CD4-positive, alpha-beta T cell treated with Interleukin-4 for 4 hours (primary cell): ENCODE measurements at places on chromosomes 16 and 17.

GRCh38 chr17:37502009-37502936 is 12.6 kb downstream of the DUSP14 start:
- no peak for DNase-seq

DNA sequence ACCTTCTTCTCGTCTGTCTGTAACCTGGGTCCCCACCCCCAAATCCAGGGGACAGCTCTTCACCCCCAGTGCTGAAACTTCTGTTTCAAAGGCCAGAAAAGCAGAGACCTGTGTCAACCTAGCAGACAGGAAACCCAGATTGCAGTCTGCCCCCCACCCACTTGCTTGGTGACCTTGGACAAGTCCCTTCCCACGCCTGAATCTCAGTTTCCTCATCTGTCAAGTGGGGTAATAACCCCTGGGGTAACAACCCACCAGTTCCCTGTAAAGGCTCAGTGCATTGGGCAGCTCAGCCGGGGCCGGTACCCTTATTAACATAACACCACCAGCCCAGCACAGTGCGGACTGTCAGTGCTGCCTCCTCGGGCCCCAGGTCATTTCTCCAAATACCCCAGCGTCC is 1.3 kb downstream of the STX1B start:
- no peak for DNase-seq

GRCh38 chr16:57906382-57907316 is 64.3 kb downstream of the CNGB1 start:
- no peak for DNase-seq

DNA sequence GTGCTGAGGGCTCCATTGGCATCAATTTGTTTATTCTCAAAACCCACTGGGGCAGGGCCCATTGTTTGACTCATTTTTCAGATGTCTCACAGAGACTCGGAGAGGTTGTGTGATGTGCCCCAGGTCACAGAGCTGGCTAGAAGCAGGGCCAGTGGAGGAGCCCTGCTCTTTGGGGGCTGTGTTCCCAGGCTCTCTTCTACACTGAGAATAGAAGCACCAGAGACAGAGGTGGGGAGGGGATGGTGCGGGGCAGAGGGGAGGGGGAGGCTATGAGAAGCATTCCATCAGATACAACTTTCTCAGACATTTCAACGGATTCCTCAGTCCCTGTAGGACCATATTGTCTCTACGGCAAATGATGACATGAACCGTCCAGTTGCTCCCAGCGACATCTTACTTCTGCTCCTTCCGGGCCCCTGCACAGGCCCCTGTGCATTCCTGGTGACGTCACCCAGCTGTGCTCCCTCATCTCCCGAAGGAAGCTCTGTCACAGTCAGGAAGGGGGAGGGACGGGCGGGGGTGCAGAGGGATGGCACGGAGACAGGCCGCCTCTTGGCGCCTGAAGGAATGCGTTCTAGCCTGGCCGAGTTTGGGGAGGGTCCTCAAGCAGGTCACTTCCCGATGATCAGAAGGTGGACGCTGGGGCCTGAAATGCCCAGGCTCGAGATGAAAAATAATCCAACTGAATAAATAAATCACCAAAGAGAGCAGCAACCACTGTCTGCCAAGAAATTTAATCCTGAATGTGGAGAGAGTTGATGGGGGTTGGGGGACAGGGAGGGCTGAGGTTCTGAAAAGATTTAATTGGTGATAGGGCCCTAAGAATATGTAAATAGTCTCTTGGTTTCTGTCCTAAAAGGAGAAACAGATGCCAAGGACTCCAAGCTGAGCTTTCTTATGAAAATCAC is 114.1 kb downstream of the NOG start:
- no peak for DNase-seq

- no peak for DNase-seq
Measured at GRCh38 chr17:80111702-80112470, 10.5 kb downstream of the GAA start.

DNA sequence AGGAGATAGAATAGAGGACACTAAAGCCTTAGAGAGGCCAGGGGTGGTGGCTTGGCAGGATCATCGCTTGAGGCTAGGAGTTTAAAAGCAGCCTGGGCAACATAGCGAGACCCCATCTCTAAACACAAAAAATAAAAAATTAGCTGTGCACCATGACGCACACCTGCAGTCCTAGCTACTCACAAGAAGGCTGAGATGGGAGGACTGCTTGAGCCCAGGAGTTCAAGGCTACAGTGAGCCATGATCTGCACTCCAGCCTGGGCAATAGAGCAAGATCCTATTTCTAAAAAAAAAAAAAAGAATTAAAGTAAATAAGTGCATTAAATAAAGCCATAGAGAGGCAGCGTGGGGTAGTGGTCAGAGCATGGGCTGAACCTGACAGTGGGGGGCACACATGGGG is 19.1 kb downstream of the SBK1 start:
- DNase-seq, result no peak

DNA sequence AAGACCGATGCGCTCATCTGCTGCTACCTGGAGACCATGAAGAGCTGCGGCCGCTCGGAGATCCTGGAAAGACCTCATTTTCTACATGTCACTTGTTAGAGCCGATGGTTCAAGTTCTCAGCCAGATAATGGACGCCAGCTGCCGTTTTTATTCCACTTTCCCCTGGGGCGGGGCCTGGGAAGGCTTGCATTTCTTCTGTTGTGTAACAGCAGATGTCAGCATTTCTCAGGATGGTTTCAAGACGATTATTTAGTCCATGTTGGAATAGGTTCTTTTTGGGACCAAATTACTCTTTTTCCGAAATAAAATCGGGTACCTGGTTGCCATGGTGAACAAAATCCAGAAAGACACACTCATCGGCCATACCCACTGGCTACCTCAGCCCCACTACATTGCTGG is 1418.3 kb downstream of the CDH11 start:
- no peak for DNase-seq

DNA sequence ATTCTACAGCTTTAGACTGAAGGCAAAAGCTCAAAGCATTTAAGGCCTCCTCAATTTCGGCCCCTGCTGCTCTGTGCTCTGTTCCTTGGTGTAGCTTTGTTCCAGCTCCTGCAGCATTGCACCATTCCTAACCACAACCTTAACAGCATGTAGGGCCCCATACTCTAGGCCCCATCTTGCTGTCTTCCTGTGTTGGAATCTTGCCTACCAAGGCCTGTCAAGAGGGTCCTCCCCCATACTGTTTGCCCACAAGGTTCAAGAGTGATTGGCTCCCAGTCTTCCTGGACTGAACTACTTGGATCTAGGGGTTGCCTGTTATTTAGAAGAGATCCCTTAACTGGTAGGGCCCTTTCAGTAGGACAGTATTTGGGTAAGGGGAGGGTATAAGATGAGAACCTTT is 26.8 kb downstream of the TRPV2 start:
- no peak for DNase-seq

DNA sequence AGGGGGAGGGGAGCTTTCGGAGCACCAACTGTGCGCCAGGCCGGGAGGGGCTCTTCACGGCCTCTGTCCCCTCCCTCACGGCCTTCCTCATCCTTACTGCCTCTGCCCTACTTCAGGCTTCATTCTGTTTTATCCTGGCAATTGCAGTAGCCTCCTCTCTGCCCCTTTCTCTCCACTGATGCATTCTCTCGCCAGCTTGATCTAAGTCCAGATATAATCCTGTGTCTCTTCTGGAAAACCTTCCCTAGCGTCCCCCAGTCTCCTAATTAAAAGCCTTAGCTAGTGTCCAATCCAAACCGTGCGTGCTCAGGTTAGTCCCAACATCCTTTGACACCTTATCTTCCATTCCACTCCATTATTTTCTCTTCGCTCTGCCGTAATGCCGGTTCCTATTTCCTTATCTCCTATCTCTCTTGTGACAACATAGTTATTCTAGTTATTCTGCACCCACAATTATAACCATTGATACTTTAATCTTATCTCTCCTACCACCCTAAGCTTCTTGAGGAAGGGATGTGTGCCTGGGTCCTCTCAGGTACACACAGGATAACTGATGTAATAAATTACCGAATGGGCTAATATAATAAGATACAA is 869 bp downstream of the ZNF48 start:
- no peak for DNase-seq
